Activated naive CD8-positive, alpha-beta T cell treated with anti-CD3 and anti-CD28 coated beads for 36 hours (primary cell): ENCODE measurements at places on chromosomes 12 and 14.

DNA sequence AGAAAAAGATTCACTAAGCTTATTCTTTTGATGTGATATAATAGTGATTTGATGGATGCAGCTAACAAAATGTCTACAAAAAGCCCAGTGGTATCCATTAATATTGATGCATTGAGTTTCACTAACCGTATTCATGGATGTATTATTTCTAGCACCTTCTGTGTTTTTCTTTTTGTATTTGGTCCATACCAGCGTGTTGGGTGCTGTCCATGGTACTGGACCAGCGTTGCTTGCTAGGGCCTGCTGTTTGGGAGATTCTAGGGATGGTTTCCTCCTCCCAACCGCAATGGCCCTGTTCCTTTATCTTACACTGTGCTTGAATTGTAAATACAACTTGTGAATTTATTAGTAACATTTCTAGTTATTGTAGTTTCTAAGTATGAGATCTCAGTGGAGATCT lies 31.7 kb downstream of the ANO4 start:
- DNase-seq: no peak

DNA sequence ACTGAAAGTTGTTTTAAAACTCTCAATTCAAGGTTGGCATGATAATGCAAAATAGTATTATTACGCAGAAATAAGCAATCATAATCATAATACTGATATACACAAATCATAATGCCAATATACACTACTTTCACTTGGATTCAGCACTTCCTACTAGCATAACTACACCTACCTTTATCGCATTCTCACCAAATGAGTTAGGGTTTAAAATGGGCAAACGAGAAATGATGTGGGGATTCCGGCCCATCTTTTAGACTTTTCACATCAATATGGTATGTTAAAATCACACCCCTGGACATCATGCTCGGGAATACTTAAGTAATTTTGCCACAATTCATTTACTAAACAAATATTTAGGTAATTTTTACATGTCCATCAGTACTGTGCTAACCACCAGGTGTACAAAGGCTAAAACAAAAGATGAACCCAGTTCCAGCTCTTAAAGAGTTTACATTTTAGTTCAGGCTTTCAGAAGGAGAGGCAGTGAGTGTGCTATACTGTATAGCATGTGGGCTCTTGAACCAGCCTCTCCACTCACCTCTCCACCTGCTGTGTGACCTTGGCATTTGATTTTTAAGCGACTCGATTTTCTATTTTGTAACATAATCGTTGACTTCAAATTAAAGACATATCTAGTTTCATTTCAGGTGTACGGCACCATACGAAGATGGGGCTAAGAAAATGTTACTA lies 1.1 kb upstream of the USP15 start:
- DNase-seq: no peak

GRCh38 chr12:10341892-10342509 lies 34.3 kb downstream of the KLRD1 start:
- no peak for DNase-seq

- no peak for DNase-seq
These were observed 87.0 kb downstream of the FRMD6 start for GRCh38 chr14:51738754-51739153.

GRCh38 chr12:31362759-31363415 lies 36.9 kb upstream of the SINHCAF start:
- DNase-seq: peak; percentile 35

DNA sequence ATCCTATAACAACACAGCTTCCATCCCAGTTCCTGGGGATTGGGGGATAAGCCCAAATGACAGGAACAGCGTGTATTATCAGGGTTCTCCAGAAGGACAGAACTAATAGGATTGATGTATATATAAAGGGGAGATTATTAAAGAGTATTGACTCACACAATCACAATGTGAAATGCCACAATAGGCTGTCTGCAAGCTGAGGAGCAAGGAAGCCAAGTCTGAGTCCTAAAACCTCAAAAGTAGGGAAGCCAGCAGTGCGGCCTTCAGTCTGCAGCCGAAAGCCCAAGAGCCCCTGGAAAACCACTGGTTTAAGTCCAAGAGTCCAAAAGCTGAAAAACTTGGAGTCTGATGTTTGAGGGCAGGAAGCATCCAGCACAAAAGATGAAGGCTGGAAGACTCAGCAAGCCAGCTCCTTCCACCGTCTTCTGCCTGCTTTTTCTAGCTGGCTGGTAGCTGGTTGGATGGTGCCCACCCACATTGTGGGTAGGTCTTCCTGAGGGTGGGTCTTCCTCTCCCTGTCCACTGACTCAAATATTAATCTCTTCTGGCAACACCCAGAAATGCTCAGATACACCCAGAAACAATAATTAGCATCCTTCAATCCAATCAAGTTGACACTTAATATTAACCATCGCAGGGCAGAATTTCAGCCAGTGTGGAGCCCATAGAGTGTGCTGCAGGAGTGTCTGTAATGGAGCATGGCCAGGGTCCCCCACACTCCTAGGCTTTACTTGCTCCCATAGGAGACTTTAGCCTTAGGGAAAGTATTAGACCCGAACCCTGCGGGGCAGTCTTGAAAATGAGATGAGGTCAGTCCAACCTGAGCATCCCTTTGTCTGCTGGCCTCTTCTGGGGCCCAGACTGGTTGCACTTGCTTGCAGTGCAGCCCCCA lies 111.1 kb downstream of the SINHCAF start:
- no peak for DNase-seq

GRCh38 chr14:43166163-43166562 lies 1340.9 kb downstream of the FSCB start:
- no peak for DNase-seq

DNA sequence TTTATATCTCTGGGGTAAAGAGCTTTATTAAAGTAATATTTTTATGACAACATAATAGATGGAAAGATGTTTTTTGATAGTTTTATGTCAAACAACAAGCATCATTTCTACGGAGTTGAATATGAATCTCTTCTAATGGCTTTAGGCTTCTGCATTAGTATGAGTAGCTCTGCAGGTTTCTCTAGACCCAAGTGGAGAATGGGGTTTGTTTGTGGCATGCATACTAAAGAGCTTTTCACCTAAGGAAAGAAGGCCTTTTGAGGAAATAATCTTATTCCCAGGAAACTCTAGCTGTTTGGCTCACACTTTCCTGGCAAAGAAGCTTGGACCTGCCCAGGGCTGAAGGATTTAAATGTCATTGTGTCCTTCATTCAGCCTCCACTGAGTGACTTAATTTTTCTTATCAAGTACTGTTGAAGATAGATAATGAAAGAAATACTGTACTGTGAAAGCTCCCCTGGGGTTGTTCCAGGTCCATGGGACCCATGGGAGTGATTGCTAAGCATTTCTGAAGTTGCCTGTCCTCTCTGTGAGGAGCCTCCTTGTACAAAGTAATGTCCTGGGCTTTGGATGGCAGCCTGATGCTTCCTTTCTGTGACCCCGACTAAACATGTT lies 469.3 kb downstream of the LRIG3 start:
- DNase-seq: no peak

DNA sequence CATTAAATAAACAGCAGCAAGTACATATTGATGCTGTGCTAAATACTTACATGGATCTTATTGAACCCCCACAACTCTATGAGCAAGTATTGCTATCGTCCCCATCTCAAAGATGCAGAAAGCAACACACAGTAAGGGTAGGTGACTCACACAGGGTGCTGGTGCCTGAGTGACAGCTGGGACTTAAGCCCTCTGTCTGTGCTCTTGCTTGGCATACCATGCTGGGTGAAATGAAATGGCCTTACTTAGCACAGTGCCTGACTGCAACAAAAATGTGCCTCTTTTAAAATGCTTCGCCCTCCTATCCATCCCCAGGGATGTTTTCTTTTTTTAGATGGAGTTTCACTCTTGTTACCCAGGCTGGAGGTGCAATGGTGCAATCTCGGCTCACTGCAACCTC lies 788 bp downstream of the TEX52 start:
- no peak for DNase-seq

GRCh38 chr12:56332512-56333196 lies 1.1 kb downstream of the PAN2 start:
- no peak for DNase-seq

DNA sequence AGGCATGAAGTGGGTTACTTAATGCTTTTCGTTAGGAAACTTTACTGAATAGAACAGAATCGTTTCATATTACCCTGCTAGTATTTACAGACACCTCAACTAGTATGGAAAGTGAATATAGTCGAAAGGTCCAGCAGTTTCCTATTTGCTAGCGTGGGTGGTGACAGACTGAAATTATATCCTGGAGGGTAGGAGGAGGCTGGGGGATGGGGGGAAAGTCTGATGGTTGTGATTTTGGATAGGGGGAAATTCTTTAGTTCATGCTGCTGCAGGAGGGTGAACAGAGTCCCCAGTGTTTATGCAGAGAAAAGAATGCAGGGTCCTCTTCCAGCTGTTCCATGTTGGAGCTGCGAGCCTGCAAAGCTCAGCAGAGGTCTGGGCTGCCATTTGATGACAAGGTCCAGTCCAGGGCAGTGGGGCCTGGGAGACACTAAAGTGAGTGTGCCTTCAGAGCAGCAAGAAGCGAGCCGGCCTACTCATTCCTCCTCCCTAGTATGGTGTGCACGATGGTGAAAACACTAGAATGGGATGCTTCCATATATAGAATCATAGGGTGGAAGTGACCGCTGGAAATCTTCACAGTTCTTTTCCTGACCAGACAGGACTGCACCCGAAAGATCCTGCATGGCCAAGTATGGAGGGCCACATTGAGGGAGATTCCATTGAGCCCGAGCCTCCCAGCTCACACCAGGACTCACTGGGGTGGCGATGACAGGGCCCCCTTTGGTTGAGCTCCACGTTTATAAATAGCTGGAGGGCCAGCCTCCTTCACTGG lies 2.1 kb downstream of the SAMD4A start:
- no peak for DNase-seq

GRCh38 chr14:76760331-76761135 lies 735 bp upstream of the VASH1 start:
- DNase-seq: no peak

- no peak for DNase-seq
These were observed 39.3 kb downstream of the SETD3 start for GRCh38 chr14:99441157-99441870.

GRCh38 chr12:87444039-87444438 lies 585.2 kb downstream of the C12orf50 start:
- DNase-seq: no peak

DNA sequence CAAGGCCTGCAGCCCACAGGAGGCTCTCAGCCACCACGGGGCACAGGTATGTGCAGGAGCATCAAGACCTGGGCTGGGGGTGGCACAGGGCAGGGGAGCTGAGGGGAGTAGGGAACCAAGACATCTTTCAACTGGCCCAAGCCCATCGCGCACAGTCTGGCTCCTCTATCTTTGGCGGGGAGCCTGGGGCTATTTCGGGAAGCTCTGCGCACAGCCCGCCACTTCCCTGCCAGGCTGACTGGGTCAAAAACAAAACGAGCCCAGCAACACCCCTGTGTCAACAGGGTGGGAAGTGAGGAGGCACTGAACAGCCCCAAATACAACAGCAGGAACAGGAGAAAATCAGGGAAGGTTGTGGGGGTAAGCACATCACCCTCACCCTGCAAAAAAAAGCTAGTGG lies 83.9 kb downstream of the ARL6IP4 start:
- DNase-seq: no peak

DNA sequence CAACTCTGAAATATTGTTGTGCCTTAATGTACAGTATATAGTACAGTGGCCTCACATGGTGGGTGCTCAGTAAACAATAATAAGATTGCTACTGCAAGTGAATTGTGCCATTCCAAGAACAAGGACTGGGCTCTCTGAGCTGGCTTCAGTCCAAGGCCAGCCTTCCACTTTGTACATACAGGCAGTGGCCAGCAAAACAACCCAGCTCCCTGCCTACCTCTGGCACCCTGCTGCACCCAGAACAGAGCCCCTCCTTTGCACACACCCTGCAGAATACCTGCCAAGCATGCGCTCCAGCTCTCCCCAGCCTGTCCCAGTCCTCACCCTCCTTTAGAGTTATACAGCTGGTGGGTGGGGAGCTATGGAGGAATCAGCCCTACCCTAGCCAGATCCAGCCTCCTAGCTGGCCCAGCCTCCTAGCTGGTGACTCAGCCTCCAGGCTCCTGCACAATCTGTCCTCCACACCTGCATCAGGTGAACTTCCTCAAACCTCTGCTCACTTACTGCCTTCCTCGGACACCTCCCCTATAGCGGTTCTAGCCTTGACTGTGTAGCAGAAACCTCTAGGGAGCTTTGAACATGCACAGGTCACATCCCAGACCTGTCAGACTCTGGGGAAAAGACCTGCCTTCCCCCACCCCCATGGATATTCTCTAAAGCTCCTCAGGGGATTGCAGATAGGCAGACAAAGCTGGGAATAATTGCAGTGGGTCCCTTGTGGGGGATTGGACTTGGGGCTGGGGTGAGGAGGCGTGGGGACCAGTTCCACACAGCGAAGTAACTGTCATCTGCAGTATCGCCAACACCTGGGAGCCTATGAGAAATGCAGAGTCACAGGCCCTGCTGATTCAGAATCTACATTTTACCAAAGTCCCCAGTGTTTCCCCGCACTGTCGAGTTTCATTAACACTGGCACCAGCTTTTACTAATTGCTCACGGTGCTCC lies 17.9 kb downstream of the ZDHHC22 start:
- no peak for DNase-seq

- no peak for DNase-seq
These were observed 81.2 kb downstream of the COX16 start for GRCh38 chr14:70278281-70278680.

DNA sequence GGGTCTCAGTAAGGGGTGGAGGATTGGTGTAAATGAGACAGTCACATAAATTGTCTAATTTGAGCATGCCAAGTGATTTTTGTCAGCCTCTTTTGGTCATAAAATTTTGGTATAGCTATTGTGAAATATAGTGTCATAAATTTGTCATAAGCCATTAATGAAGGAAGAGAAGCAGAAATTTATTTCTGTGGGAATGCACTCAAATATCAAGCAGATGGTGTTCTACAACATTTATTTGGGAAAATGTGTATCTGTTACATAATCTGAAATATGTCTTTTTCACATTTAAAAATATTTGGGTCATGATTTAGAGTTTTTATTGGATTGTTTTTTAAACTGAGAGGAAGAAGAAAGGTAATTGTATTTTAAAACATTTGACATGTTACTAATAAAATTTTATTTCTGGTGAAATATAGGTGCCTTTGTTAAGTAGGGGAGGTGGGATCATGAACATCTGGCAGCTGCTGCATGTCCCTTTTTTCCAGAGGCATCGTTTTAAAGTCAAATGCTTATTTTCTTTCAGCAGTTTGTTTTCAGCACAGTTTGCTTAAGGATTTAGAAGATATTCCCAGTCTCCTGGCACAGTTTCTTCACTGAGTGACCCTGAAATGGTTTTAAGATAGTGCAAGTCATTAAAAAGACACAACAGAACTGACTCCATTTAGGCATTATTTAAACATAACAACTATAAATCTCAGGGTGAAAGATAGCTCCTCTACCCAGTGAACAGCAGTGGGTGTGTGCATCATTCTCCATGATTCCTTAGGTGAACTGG lies 371.7 kb downstream of the SNAPC1 start:
- no peak for DNase-seq

GRCh38 chr14:61193476-61193875 lies 87.7 kb downstream of the TMEM30B start:
- DNase-seq: no peak

DNA sequence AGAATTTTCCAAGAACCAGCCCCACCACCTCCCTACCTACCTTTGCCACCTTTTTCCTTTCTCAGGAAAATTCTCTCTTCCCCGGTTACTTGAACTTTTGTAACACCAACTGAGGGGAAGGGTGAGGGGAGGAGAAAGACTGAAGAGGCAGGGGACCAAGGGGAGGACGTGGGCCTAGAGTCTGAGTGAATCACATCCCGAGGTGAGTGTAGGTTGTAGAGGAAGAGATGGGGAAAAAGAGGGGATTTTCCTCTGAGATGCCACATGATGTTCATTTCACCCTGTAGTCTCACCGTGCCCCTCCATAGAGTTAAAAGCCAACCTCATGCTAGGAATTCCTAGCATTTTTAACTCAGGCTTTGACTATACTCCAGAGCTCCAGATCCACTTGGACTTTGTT lies 311.8 kb downstream of the RPAP3 start:
- no peak for DNase-seq
